ENCODE measurements at places on chromosomes 3 and 15.

GRCh38 chr3:73413619-73414018 is 211.1 kb downstream of the PDZRN3 start:
- DNase-seq = no peak

GRCh38 chr3:99962703-99963102 is 145.0 kb downstream of the CMSS1 start:
- DNase-seq = no peak

GRCh38 chr3:154972951-154973350 is 107.2 kb upstream of the MME start:
- DNase-seq = no peak

DNA sequence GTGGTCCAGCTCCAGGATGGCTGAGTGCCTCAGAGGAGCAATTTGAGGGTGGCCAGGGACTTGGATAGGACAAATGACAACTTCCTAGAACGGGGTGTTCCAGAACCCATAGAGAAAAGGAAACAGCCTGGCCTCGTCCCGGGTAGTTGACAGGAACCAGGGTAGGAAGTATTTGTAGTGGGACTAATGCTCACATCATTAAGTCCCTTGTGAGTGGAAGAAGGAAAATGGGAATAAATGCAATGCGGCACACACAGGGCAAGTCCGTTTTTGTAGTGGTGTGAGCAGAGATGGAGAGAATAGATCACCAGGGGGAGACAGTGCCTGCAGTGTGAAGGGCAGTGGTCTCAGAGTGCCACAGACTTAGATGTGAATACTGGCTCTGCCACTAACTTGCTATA is 19.6 kb downstream of the TIMP4 start:
- peak; percentile 39 for DNase-seq

GRCh38 chr15:39613861-39614260 is 33.0 kb downstream of the THBS1 start:
- no peak for DNase-seq

GRCh38 chr3:5026046-5026362 is 46.8 kb downstream of the BHLHE40 start:
- DNase-seq = no peak

DNA sequence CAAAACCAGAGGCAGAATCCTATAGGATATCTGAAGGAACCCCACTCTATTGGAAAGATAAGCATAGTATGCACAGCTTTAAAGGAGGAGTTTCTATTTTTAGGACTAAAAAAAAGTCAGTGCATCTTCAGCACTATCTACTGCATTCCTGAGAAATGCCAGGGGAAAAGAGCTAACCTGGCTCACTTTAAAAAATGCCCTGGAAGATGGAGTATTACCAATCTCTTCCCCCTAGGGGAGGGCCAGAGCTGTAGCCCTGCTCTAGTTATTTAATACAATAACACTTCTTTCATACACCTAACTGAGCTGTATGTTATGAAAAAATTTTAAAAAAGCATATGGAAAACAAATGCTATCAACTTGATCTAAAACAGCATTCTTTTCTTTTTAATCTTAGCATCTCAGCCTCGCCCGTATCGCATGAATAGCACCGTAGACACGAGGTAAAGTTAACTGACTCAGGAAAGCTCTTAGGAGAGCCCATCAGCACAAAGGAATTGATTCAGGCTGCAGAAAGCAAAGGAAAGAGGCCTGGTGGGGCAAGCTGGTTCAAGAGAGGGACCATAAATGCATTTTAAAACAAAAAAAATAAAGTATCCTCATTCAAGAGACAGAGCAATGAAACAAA is 50.2 kb downstream of the TGM4 start:
- no peak for DNase-seq

DNA sequence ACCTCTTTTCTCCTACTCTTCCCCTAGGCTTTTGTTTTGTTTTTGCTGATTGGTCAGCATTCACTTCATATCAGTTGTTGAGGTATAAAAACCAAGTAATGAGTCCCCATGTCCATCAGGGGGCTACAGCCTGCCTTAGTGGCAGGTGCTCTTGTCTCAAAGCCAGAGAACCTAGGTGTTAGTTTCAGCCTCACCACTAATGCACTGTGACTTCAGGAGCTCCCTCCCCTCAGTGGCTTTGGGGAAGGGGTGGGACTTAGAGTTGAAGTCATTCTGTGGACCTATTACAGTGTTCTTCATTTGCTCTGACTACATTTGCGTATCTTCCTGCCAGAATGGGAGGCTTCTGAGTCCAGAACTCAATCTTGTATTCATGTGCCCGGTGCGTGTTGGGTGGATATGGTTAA is 41.6 kb downstream of the NR2C2 start:
- peak; percentile 66 for DNase-seq

DNA sequence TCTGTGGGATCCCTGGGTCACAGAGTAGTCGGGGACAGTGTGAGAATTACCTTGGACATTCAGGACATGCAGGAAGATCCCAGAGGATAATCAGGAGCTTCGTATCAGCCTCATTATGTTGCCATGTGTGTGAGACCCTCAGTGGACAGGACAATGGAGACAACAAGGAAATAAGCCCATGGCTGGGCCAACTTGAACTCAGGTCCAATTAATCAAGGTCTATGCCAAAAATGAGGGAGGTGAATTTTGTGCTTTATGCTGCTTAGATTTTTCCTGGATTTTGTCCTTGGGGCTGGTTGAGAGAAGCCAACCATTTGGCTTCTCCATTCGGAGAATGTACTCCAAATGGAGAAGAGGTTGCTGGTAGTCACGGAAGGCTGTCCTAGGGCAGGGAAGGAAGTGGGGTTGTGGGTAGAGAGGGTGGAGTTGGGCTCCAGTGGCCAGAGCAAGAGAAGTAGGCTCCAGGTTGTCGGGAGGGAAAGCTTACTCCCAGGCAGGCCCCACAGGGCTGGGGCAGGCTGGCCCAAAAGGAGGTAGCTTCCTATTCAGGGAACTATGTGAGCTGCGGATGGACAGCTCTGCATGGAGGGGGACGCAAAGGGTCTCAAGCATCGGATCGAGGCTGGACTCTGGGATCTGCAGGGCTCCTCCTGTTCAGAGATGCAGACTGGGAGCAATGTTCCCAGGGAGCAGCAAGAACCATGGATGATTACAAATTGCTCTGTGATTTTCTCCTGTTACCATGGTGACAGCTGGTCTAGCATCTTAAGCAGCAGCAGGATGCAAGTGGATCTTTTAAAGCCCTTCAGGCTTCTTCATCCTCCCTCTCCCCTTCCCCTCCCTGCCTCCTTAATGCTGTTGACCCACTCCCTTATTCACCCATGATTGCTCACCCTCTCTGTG is 91.1 kb downstream of the WNT7A start:
- no peak for DNase-seq

- DNase-seq = no peak
These were observed 1075.3 kb upstream of the ALCAM start for GRCh38 chr3:104291437-104291851.

DNA sequence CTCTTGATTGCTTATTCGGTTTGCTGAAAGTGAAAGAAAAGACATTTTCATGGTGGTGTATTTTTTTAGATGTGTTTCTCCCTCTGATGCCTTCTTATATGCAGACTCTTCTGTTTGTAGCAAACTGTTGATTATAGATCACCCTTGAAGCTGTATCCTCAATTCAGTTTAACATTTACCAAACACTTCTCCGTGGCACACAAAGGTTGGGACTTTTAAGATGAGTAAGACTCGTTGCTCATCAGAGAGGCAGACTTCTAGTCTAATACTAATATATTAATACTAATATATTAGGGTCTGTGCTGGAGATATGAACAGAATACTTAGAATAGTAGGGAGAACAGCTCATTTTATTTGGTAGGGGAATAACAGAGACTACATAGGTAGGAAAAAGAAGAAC is 32.8 kb downstream of the RASA2 start:
- DNase-seq = no peak

DNA sequence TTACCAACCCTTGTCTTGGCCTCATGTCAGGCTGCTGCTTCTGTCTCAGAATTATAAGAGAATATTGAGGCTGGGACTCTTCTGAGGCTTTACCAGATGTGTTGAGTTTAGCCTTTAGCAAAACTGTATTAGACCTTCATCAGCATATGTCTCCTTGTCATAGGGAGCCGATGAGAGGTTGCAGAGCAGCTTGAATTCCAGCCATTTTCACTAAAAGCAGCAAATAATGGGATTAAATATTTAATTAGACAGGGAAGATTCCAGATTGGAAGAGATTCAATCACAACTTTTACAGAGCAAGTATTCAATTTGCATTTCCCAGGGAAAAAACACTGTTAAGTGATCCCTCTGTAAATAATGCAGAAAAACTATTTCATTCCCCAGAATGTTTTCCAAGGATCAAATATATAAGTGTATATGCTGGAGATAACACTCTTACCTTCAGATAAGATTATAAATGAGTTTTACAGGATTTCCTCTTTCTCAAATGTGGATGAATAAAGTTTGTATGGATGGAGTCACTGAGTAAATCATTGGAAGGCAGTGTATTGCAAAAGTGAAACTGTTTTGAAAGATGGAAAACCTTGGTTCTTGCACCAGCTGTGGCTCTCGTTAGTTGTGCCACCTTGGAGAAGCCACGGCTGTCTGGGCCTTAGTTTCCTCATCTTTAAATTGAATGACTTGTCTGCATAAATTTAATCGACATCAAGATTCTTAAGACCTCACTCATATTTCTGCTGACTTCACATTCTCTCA is 466.4 kb upstream of the SGO1 start:
- DNase-seq = no peak

DNA sequence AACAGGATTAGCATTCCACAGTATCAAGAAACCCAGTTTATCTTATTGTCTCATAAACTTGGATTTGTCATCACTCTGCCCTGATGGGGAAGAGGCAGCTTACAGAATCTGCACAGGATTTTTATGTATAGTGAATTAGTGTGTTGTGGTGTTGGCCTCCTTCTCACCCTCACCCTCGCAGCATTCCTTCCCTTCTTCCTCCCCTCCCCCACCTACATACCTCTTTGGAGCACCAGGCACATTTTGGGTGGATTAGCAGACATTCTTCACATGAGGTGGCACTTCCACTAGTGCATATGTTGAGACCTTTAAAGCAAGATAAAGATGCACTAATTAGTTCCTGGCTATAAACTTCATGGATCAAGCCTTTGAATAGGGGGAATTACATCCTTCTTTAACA is 13.9 kb downstream of the ITGB5 start:
- no peak for DNase-seq

GRCh38 chr3:60192297-60193114 is 1058.7 kb downstream of the FHIT start:
- DNase-seq = peak; percentile 68

GRCh38 chr15:81155375-81156218 is 21.5 kb downstream of the CFAP161 start:
- peak; percentile 24 for DNase-seq

- DNase-seq = no peak
These were observed 321.5 kb upstream of the CBLB start for GRCh38 chr3:106190296-106190695.

DNA sequence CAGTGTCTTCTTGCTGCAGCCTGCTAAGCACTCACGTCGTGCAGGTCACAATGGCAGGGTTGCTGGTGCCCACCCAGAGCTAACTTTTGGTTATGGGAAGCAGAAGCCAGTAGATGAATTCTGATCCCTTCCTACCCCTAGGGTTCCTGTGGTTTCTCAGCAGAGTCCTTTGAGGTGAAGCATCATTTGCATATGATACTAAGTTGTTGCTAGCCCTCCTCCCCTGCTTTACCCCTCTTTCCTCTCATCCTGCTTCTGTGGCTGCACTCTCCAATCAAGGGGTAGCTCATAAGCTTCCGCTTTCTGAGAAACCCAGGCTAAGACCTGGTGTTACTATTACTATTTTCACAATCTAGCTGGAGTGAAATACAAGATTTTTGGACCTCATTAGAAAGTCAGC is 22.1 kb upstream of the HEG1 start:
- DNase-seq = no peak

GRCh38 chr15:54594115-54594514 is 602.6 kb downstream of the RSL24D1 start:
- no peak for DNase-seq

DNA sequence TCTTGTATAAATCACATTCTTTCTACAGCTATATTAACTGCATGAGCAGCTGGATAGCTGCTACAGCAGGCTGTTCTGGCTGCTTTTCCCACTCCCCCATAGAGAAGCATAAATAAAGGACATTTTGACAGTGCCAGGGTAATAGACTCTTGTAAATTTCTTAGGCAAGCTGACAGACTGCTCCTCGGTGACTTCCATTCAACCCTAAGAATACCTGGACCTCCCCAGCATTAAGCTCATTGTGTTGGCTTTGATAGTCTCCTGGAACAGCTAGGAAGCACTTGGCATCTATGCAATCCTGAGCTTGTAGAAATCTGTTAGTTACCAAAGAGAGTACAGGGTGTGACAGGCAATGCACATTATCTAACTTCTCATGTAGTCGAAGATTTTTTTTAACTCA is 475.4 kb downstream of the AGBL1 start:
- no peak for DNase-seq

GRCh38 chr3:127707851-127708411 is 35.2 kb downstream of the ABTB1 start:
- DNase-seq = no peak

DNA sequence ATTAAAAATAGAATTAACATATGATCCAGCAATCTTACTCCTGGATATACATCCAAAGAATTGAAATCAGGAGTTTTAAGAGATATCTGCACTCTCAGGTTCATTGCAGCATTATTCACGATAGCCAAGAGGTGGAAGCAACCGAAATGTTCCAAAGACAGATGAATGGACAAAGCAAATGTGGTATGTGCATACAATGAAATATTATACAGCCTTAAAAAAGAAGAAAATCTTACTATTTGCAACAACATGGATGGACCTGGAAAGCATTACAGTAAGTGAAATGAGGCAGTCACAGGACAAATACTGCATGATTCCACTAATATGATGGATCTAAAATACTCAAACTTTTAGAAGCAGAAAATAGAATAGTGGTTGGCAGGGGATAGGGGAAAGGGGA is 9.3 kb upstream of the TMEM158 start:
- no peak for DNase-seq

- DNase-seq = no peak
These were observed 248.7 kb upstream of the CBLB start for GRCh38 chr3:106117490-106117858.

- DNase-seq = no peak
These were observed 83.9 kb upstream of the CDAN1 start for GRCh38 chr15:42820811-42821210.

- peak; percentile 48 for DNase-seq
These were observed 675 bp downstream of the RBM15B start for GRCh38 chr3:51391566-51392354.

- DNase-seq = no peak
These were observed 220.5 kb downstream of the SQOR start for GRCh38 chr15:45855210-45855906.
